ENCODE measurements at places on chromosomes 5 and 9. TPM values are rescaled to one million over a fixed set of nuclear protein-coding genes. Genes with fewer than 3 reads are reported as not detected.

DNA sequence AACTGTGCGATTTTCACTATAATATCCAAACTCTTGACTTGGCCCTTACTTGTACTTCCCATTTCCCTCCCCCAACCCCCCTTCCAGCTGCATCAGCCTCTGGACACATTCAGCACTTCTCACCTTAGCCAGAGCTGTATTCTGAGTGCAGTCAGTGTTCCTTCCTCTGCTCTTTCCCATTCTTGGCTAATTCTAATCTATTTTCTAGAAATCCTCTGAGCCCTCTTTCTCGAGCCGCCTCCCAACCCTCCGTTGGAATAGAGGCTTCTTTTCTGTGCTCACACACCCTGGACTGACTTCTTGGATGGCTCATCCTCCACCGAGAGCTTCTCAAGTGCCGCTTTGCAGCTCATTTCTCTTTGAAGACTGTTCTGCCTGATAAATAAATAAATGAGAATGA, 188.8 kb downstream of the NTRK2 start:
- DNase-seq: peak; percentile 47

DNA sequence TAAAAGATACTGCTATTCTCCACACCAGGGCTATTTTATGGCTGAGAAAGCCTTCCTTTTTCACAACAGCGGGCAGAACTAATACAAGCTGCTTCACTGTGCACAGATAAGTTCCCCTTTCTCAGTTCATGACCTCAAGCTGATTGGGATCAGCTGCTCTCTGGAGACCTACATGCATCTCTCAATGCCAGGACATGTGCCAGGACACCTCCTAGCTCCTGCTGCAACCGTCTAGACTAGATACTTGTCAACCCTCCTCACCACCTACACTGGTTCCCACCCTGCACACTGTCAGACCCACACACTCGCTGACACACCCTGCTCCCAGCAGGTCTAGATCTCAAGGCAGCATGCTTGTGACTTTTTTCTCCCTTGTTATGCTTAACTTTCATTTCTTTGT, 39.8 kb downstream of the STARD4 start:
- no peak for DNase-seq

DNA sequence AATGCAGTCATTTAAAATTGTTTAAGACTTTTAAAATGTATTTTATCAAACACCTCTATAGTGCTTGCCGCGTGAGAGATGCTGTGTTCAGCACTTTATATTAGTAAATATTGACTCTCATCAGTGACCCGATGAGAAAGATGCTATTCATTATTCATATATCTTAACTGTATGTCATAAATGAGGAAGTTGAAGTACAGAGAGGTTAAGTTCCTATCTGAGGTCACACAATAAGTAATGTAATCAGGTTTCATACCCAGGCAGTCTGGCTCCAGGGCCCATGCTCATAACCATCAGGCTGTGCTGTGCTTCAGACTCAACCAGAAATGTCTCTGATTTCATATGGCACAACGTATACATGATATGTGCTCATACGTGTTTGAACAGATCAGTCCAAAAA, 119.0 kb downstream of the SV2C start:
- no peak for DNase-seq

Gene KIF12
- not detected for total RNA-seq

DNA sequence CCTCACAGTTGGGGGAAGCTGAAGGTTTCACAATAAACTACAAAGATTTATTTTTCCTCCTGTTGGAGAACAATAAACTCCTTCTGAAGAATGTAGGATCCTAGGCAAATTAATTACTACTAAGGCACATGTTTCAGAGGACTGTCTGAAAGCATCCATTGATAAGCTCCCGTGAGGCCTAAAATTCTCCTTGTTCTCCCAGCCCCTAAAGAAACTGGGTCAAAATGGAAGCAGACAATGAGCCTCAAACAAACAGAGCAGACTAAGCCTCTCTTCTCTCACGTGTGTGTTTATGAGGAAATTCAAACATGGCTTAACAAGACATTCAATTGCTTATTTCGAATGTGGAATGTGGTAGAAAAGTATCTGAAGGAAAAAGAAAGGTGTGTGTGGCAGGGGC, 249.0 kb downstream of the GLIS3 start:
- no peak for DNase-seq

Gene CTXN3
- total RNA-seq: not detected

Data from left ventricle myocardium superior (tissue), 1 donor.